Naive thymus-derived CD8-positive, alpha-beta T cell (primary cell): ENCODE measurements at places on chromosomes 13 and 19. TPM values are rescaled to one million over a fixed set of nuclear protein-coding genes. Genes with fewer than 3 reads are reported as not detected.

Gene TMEM38A
- not detected for polyA plus RNA-seq

Gene U2AF1L4
- polyA plus RNA-seq, result 93.1 TPM

Gene ZNF507
- 7.9 TPM for polyA plus RNA-seq

Gene FXYD1
- polyA plus RNA-seq, result not detected

Gene GRIK5
- not detected for polyA plus RNA-seq

Gene CARM1
- polyA plus RNA-seq, result 0.40 TPM

Gene RFPL4A
- polyA plus RNA-seq, result not detected

Gene SLC10A2
- not detected for polyA plus RNA-seq

Gene FPR2
- polyA plus RNA-seq, result not detected

Gene CACNG6
- polyA plus RNA-seq, result not detected

Gene KCNK6
- 1.1 TPM for polyA plus RNA-seq

Gene TEX101
- not detected for polyA plus RNA-seq
